ENCODE measurements at places on chromosomes 5 and 9. TPM values are rescaled to one million over a fixed set of nuclear protein-coding genes. Genes with fewer than 3 reads are reported as not detected.

The PCDHA13 gene
- total RNA-seq, result not detected

The SLC27A4 gene
- total RNA-seq, result 33.7 TPM

The ORM2 gene
- total RNA-seq, result not detected

The EFCAB9 gene
- total RNA-seq, result not detected

The PTGR1 gene
- total RNA-seq, result 146 TPM

The IFNA4 gene
- total RNA-seq, result not detected

The SAXO1 gene
- total RNA-seq, result not detected

The C9orf152 gene
- total RNA-seq, result not detected

The TAF1L gene
- total RNA-seq, result under 0.01 TPM

The RANBP6 gene
- total RNA-seq, result 56.1 TPM

The OR1J1 gene
- not detected for total RNA-seq

The GABRG2 gene
- not detected for total RNA-seq

The PCDHA9 gene
- 0.07 TPM for total RNA-seq

The SHB gene
- 18.5 TPM for total RNA-seq

The ZNF658 gene
- 5.5 TPM for total RNA-seq

The GGTA1 gene
- total RNA-seq, result 0.29 TPM

The FLT4 gene
- 1.9 TPM for total RNA-seq

The FCN1 gene
- total RNA-seq, result not detected

The POLR3G gene
- total RNA-seq, result 41.1 TPM

The TICAM2 gene
- 3.4 TPM for total RNA-seq

The PDCD1LG2 gene
- total RNA-seq, result 16.1 TPM
